ENCODE measurements at places on chromosomes 1 and 21.
A peak's percentile ranks its signal among the peaks of the same experiment; 100 is the strongest.

- H3K36me3 ChIP-seq, result no peaks in the 10 kb centered on the region
- H3K4me1 ChIP-seq, result no peaks in the 10 kb centered on the region
- H3K4me3 ChIP-seq, result no peak overlapping the region
- no peak for DNase-seq
Measured at GRCh38 chr1:163670989-163671757, 349.4 kb downstream of the NUF2 start.

DNA sequence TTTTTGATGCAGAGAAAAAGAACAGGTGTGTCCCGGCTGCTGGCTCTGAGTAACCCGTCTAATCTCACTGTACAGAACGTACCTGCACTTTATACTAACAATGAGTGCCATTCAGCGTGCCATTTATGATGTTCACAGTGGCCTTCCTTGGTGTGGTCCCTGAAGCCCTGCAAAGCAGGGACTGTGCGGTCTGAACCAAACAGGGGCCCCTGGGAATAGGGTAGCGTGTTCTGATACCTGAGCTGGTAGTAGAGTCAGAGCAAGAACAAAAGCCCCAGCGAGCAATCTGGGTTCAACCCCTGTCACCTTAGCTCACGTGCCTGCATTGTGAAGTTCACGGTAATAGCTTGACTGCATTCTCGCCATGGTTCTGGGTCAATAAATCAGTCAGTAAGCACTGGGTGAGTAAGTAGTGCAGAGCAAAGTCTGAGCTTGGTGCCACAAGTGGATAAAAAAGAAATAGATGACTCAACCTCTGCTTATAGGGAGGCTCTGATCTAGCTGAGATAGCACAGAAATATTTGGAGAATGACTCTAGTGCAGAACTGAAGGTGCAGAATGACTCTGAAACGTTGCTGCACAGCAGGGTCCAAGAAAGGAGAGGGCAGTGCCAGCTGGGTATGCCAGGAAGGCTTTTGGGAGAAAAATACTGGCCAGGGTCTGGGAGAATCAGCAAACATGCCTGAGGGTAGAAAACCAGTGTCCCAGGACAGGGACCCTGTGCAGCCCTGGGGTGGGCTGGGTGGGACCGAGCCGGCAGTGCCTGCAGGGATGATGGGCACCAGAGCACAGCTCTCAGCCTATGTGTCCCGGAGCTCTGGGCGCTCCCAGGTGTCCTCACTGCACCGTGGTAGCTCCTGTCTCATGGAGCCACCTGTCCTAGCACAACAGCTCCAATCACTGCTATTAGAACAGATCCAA lies 125.9 kb downstream of the RHOU start:
- DNase-seq, result peak; percentile 47
- no peak overlapping the region for H3K27ac ChIP-seq
- peaks cover 19% of the 10 kb centered on the region for H3K4me1 ChIP-seq
- H3K36me3 ChIP-seq, result no peaks in the 10 kb centered on the region

GRCh38 chr1:108750476-108751181 lies 4.2 kb downstream of the STXBP3 start:
- H3K27me3 ChIP-seq, result no peaks in the 10 kb centered on the region
- no peak for DNase-seq
- peaks cover 32% of the 10 kb centered on the region for H3K36me3 ChIP-seq

DNA sequence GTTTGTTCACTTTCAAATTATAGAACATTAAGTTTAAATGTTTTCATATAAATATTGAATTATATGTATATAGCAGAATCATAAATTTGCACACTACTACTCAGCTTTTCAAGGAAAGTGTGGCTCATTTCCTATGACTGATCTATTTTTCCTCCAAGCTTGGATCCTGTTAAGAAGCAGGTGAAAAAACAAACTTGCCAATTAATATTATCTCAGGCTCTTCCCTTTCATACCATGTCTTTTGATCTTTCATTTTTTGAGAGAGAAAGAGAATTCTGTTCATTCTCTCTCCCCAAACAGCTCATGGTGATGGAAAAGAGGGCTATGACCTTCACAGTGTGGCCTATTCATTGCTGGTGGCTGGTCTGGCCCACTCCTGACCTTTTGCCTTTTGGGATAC lies 43.7 kb downstream of the SEC16B start:
- no peaks in the 10 kb centered on the region for H3K36me3 ChIP-seq
- no peak overlapping the region for H3K27ac ChIP-seq
- no peaks in the 10 kb centered on the region for H3K4me1 ChIP-seq
- H3K27me3 ChIP-seq, result no peaks in the 10 kb centered on the region
- DNase-seq, result no peak
- H3K4me3 ChIP-seq, result no peak overlapping the region

DNA sequence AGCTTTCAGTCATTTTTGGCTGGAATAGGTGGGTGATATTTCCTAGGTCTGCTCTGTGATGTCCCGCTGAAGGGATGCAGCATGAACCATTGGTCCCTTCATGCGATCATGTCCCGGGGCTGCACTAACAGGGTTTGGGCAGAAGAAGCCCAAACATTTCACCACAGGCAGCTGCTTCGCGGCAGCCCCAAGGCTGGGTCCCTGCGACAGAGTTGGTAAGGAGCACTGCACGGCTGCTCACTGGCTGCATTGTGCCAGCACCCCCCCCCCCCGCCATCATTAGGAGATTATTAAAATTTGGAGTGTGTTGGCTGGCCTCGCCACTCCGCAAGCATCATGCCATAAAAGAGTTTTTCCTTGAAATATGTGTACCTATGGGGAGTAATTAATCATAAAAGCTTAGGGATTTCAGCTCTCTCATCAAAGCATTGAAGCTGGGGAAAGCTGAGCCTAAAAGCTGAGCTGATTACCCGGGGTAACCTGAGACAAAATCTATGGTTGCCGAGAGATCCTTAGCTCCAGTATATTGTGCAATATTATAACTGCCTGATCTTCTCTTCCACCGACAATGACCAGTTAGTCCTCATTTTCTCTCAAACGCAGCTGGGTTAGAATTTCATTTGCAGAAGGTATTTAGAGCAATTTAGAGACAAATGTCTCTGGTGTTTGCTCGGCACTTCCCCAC lies 62.5 kb downstream of the PEX14 start:
- no peak overlapping the region for H3K27ac ChIP-seq
- DNase-seq, result no peak
- peaks cover 20% of the 10 kb centered on the region for H3K4me1 ChIP-seq
- no peak overlapping the region for H3K4me3 ChIP-seq
- no peaks in the 10 kb centered on the region for H3K27me3 ChIP-seq
- H3K36me3 ChIP-seq, result peaks cover 25% of the 10 kb centered on the region

GRCh38 chr1:201009962-201010645 lies 13.4 kb downstream of the KIF21B start:
- DNase-seq, result no peak
- peak overlapping the region; percentile 24 for H3K27ac ChIP-seq
- H3K27me3 ChIP-seq, result no peaks in the 10 kb centered on the region
- peaks cover 40% of the 10 kb centered on the region for H3K4me1 ChIP-seq
- H3K4me3 ChIP-seq, result no peak overlapping the region

- H3K36me3 ChIP-seq, result no peaks in the 10 kb centered on the region
- H3K4me3 ChIP-seq, result no peak overlapping the region
- no peak for DNase-seq
- H3K27ac ChIP-seq, result no peak overlapping the region
- H3K27me3 ChIP-seq, result peaks cover 3% of the 10 kb centered on the region
Measured at GRCh38 chr1:218433744-218434143, 88.6 kb downstream of the TGFB2 start.

- no peak overlapping the region for H3K4me3 ChIP-seq
- H3K27me3 ChIP-seq, result peaks cover 44% of the 10 kb centered on the region
- no peaks in the 10 kb centered on the region for H3K36me3 ChIP-seq
Measured at GRCh38 chr1:206863266-206863665, 2.2 kb upstream of the IL20 start.

DNA sequence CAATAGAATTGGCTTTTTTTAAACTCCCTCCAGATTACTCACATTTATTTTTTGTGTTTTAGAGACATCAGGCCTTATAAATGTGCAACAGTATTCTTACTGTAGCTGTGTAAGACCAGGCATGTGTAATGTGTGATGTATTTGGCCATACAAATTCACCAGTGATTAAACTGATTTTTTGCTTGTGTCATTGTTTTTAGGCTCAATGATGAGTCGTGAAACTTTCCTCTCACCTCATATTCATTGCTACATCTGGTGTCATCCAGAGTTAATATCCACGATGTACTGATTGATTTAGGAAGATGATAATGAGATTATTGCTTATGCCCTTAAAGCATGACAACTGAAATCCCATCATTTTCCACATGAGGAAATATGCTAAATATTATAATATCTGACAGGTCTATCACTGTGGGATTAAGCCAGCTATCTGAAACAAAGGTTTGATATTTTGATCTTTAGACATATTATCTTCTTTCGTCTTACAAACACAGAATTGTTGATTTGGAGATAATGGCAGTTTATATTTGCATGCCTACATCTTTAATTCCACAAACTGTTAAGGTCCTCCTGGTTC lies 487.9 kb downstream of the PTBP2 start:
- no peaks in the 10 kb centered on the region for H3K36me3 ChIP-seq
- no peaks in the 10 kb centered on the region for H3K27me3 ChIP-seq

- no peak for DNase-seq
- peak overlapping the region; percentile 84 for H3K27ac ChIP-seq
- H3K27me3 ChIP-seq, result no peaks in the 10 kb centered on the region
- H3K4me1 ChIP-seq, result peaks cover 30% of the 10 kb centered on the region
- H3K4me3 ChIP-seq, result peak overlapping the region; percentile 63
- H3K36me3 ChIP-seq, result peaks cover 20% of the 10 kb centered on the region
Measured at GRCh38 chr1:116777831-116778830, 23.9 kb downstream of the CD2 start.

- no peak overlapping the region for H3K27ac ChIP-seq
- H3K4me3 ChIP-seq, result no peak overlapping the region
- peaks cover 14% of the 10 kb centered on the region for H3K4me1 ChIP-seq
- peaks cover 9% of the 10 kb centered on the region for H3K36me3 ChIP-seq
- no peak for DNase-seq
Measured at GRCh38 chr1:1094981-1095380, 20.9 kb upstream of the RNF223 start.

- no peaks in the 10 kb centered on the region for H3K36me3 ChIP-seq
- H3K27me3 ChIP-seq, result no peaks in the 10 kb centered on the region
- H3K27ac ChIP-seq, result peak overlapping the region; percentile 76
- DNase-seq, result no peak
- H3K4me3 ChIP-seq, result peak overlapping the region; percentile 27
Measured at GRCh38 chr1:27161594-27161993, 6.7 kb upstream of the SLC9A1 start.

DNA sequence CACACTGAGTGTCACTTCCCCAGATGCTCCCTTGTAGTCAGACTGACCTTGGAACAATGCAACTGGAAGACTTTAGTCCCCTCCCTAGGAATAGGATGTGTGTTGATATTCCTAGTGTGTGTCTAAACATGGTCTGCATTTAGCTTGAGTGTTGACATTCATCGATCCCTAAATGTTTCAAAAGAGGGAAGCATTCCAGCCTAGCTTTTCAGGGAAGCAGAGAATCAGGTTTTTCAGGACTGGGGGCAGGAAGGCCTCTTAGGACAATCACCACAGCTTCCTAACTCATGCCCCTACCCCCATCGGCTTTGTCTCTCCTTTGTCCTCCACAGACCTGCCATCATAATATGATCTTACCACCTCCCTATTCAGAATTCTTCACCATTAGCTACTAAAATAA lies 43.4 kb downstream of the NMNAT2 start:
- no peak overlapping the region for H3K4me3 ChIP-seq
- peaks cover 6% of the 10 kb centered on the region for H3K27me3 ChIP-seq
- H3K4me1 ChIP-seq, result no peaks in the 10 kb centered on the region
- H3K27ac ChIP-seq, result no peak overlapping the region

Data from T-helper 2 cell treated with Interferon-gamma antibody and Interleukin-4, amounts not matched to agents 5 μg/mL and 100 μg/mL, for 36 hours (primary cell).